ENCODE measurements at places on chromosomes 7 and 10.

DNA sequence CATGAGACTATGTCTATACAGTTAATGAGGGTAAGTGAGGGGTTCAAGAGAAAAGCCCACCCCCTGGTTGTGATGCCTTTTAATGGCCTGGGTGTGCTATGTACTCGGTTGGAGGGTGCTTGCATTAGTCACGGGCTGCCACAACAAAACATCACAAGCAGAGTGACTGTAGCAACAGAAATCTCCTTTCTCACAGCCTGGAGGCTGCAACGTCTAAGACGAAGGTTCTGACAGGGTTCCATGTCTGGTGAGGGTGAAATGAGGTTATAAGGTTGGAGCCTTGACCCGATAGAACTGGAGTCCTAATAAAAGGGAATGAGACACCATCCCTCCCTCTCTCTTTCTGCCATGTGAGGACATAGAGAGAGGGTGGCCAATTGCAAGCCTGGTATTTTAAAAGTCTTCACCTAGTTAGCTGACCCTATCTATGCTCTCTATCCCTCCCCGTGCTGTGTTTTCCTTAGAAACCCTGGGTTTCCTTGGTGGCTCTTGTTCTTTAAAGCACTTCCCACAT, 126.0 kb upstream of the GDF10 start:
- DNase-seq = no peak

- DNase-seq = no peak
Observed at GRCh38 chr7:18087026-18087686, 59.5 kb upstream of the PRPS1L1 start.

- DNase-seq = no peak
Observed at GRCh38 chr7:197413-198335, 5.3 kb downstream of the FAM20C start.

DNA sequence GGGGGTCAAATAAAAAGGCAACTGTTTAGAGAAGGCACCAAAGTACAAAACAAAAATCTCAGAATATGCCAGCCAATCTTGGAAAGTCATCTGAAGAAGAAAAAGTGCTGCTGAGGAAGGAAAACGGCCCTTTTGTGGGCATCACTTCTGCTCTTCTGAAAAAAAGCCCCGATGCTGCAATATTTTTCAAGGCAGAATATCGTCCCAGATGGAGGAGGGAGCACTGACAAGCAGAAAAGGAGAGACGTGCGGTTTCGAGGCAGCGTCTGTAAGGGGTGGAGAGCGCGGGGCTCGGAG, 959 bp upstream of the ATRNL1 start:
- DNase-seq = no peak

DNA sequence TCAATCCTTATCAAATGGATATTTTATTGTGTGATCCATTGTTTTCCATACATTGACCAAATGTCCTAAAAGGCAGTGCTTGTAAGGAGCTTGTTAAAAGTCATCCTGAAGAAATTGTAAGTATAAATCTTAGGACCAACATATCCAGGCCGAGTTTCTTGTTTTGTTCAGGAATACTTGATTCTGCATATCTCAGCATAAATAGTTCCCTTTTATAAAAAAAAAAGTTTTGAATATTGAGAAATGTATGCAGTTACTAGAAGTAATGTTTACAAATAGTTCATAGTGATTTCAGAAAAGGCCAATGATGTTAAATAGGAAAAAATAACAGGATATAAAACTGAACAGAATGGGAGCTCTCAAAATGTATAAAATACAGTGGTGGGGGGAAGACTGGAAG, 6.6 kb downstream of the GRID1 start:
- no peak for DNase-seq

GRCh38 chr10:104325436-104326435, 12.5 kb downstream of the ITPRIP start:
- no peak for DNase-seq

All from activated CD8-positive, alpha-beta memory T cell treated with anti-CD3 and anti-CD28 coated beads for 4 hours (primary cell).